ENCODE measurements at places on chromosomes 16 and 17. TPM values are rescaled to one million over a fixed set of nuclear protein-coding genes. Genes with fewer than 3 reads are reported as not detected.

Gene CIITA
- polyA plus RNA-seq = 0.04 TPM

Gene HAS3
- polyA plus RNA-seq = 0.62 TPM

Gene SLC38A8
- polyA plus RNA-seq = not detected

Gene ADORA2B
- polyA plus RNA-seq = 15.1 TPM

Gene CSH1
- polyA plus RNA-seq = not detected

Gene NPIPB6
- polyA plus RNA-seq = 0.47 TPM

Gene OSGIN1
- polyA plus RNA-seq = 6.2 TPM

Gene OR1A1
- polyA plus RNA-seq = not detected

Gene C16orf96
- not detected for polyA plus RNA-seq

Gene TNRC6A
- 76.2 TPM for polyA plus RNA-seq

Gene PCGF2
- polyA plus RNA-seq = 18.0 TPM

Gene C1QL1
- polyA plus RNA-seq = 1.9 TPM

Gene ERAL1
- polyA plus RNA-seq = 45.7 TPM

Gene PPP1R27
- polyA plus RNA-seq = not detected

Gene HOXB9
- polyA plus RNA-seq = not detected

Gene SOX15
- 0.29 TPM for polyA plus RNA-seq

Gene ASGR1
- polyA plus RNA-seq = 1.5 TPM

Gene RGS11
- polyA plus RNA-seq = 0.33 TPM

Gene RNF43
- polyA plus RNA-seq = not detected

Gene SPATA32
- not detected for polyA plus RNA-seq

Gene PYDC1
- polyA plus RNA-seq = not detected

Gene SLC5A11
- not detected for polyA plus RNA-seq

Gene PRKCB
- polyA plus RNA-seq = not detected

Gene GRIN2A
- not detected for polyA plus RNA-seq
